Naive thymus-derived CD8-positive, alpha-beta T cell (primary cell): ENCODE measurements at places on chromosomes 7 and 10.

- DNase-seq: no peak
Observed at GRCh38 chr7:157751951-157752673, 415.3 kb downstream of the DNAJB6 start.

GRCh38 chr10:16944402-16944801 lies 127.2 kb upstream of the RSU1 start:
- DNase-seq: no peak

- DNase-seq: no peak
Observed at GRCh38 chr7:32058002-32058401, 12.2 kb downstream of the PDE1C start.

DNA sequence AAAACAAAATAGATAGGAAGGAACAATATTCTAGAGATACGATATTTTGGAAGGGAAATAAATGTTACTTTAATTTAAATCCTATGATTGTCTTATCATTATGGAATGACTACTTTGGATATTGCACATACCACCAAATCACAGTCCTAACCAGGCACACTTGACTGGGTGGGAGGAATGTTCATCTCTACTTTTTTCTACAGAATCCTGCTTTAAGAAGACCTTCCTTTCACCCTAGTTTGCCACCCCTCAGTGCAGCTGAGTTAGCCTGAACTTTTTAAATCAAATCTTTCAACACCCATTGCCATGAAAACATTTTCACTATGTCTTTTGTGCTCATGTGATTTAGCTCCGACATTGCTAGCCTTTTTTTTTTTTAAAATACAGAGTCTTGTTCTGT lies 38.1 kb downstream of the RELN start:
- no peak for DNase-seq

- DNase-seq: no peak
Observed at GRCh38 chr10:89684604-89685003, 16.8 kb upstream of the KIF20B start.

DNA sequence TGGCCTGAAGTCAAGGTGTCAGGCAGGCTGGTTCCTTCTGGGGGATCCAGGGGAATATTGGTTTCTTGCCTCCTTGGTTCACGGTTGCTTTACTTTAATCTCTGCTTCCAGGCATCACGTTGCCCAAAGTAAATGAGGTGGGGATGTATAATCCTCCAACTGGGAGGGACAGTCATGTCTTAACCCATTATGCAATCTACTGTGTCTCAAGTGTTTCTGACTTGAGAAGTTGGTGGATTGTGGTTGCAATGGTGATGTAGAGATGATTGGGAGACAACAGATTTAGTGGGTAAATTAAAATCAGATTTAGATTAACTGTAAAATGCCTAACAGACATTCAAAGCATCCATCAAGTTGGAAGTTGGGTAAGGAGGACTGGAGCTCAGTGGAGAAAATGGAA lies 32.7 kb downstream of the TBXAS1 start:
- no peak for DNase-seq

- no peak for DNase-seq
Observed at GRCh38 chr10:21464134-21464533, 61.3 kb downstream of the SKIDA1 start.

GRCh38 chr10:59833810-59834209 lies 72.5 kb downstream of the CCDC6 start:
- no peak for DNase-seq

DNA sequence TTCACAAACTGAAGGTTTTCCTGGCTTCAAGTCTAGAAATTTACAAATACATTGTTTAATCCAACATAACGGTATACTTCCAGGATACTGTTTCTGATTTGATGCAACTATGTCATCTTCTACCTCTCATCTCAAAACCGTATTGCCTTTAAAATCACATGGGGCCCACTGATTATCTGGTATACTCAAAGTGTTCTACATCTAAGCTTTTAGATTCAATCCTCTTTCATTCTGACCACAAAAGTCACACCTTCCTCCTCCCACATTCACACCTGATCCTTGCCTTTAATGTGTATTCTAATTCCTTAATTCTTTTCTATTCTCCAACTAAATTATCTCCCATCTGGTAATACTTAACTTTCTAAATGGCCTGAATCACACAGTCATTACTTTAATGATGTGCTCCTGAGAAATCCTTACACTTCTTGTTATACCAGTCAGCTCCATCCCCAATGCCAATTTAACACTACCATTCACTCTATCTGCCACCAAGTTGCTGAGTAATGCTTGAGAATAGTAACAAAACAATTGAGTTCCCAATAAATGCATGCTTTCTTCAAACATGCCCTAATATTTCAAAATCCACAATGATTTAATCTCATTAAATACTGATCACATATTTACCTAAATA lies 13.0 kb downstream of the ATAD1 start:
- no peak for DNase-seq

DNA sequence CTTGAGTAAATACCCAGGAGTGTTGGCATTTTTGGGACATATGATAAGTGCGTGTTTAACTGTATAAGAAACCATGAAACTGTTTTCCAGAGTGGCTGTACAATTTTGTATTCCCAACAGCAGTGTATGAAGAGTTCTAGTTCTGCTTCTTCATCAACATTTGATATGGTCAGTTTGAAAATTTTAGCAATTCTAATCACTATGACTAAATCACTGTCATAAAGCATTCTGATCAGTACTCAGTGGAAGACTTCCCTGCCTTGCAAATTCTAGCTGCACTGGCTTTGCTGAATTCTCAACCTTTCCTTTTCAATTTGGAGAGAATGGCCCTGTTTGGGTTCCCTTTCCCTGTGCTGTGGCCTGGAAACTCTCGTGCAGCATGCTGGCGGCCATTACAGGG lies 18.6 kb upstream of the FAM221A start:
- no peak for DNase-seq

DNA sequence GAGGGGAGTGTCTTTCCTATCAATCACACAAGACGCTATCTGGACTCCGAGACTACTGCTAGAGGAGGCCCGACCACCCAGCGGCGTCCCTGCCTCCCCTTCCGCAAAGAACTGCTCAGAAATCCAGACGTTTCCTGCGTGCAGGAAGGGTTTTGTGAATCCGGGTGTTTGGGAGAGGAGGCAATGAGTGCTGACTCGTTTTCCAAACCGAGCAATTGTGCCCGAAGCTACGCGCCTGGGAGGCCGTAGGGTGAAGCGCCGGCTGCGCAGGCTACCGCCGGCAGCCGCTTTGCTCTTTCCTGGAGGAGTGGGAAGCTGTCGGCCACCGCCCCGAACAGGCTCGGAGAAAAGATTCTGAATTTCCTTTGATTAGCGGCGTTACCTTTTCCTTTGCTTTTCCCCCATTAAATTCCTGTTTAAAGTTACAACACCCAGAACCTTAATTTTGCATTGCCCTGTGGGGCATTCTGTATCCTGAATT lies 5.3 kb downstream of the VAX1 start:
- no peak for DNase-seq

DNA sequence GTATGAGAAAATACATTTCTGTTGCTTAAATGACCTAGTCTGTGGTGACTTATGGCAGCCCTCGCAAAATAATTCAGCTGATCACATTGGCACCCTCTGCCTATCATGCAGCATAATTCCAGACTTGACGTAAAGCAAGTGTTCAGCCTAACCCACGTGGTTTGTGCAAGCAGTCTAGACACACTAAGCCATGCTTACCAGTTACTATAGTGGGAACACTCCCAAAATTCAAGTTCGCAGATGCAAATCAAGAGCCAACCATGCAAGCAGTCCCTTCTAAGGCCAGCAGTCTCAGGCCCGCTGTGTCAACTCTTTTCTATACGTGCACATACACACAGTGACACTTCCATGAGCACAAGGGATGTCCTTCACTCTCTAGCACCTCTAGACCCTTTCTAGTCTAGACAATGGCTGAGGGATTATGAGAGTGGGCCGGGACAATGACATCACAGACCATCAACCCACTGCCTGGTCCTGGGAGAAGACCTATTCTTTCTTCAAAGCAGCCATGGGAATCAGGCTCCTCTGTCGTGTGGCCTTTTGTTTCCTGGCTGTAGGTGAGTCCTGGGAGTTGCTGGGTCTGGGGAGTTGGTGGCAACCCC lies 29.0 kb upstream of the PRSS1 start:
- no peak for DNase-seq

GRCh38 chr10:118304521-118304920 lies 37.6 kb downstream of the FAM204A start:
- no peak for DNase-seq

DNA sequence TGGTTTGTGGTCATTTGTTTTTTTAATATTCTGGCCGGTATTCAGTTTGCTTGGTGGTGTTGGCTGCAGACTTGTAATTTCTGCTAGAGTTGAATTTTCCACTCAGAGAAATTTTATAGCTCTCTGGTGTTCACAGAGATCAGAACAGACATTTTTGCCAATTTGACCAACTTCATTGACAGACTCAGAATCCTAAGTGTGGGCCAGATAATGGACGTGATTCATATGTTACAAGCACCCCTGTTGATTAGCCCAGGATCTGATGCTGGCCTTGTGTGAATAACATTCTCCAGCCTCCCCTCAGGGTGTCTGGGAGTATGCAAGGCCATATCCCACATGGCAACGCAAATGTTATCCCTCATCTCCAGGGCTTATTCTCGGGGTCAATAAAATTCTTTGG lies 283.8 kb downstream of the C7orf25 start:
- no peak for DNase-seq

GRCh38 chr7:14233868-14234369 lies 244.5 kb upstream of the ETV1 start:
- no peak for DNase-seq

DNA sequence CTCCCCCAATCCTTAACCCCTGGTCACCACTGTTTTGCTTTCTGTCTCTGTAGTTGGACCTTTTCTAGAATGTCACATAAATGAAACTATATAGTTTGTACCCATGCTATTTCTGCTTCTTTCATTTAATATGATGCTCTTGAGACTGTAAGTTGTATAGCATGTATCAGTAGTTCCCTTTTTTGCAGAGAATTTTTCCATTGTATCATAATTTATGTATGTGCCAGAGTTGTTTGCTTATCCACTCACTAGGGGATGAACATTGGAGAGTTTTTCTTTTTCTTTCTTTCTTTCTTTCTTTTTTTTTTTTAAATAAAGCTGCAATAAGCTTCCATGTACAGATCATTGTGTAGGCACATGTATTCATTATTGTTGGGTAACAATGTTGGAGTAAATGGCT lies 544.8 kb downstream of the CNTNAP2 start:
- no peak for DNase-seq

GRCh38 chr7:5431560-5432015 lies 8.0 kb upstream of the TNRC18 start:
- no peak for DNase-seq

- no peak for DNase-seq
Observed at GRCh38 chr7:1755783-1756625, 85.9 kb downstream of the ELFN1 start.

DNA sequence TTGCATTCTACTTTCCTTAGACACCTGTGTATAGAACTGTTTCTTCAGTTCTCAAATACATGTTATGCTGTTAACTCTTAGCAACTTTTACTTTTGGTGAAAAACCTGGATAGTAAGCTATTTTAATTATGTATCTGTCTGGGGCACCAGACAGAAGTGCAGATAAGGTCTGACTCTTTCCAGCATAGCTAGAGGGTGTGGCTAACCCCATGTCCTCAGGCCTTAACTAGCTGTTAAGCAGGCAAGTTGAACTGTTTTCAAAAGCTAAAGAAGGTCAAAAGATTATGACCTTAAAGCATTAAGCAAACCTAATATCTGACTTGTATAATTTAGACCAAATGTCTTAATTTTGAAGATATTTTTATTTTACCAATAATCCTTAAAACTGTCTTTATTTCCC lies 45.1 kb upstream of the INHBA start:
- DNase-seq: no peak

- DNase-seq: no peak
Observed at GRCh38 chr10:127410030-127410429, 139.1 kb upstream of the NPS start.

DNA sequence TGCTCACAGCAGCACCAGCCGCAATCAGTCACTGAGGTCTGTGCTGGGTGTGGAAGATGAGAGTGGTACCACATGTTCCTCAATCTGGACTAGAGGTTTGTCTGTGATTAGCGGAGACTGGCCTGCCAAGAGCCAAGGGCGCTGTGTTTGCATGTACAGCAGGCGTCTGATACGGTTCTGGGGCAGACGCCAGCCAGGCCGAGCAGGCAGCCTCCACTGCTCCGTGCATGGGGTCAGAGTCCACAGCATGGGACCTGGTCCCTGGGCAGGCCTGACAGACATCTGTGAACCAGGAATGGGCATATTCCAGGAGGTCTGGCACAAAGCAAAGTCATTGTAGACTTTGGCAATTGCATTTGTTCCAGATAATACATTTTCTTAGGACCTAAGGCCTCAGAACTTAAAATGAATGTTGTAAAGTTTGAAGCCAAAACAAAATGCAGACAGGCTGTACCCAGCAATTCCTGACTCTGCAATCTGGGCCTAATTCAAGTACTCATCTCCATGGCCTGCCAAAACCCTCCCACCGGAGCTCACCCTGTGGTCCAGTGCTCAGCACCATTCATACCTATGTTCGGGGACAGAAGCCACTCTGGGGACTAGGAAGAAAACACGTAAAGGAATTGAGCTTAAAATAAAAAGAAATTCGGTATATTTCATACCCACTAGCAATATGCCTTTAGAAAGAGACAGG lies 50.0 kb upstream of the FAM20C start:
- DNase-seq: no peak

DNA sequence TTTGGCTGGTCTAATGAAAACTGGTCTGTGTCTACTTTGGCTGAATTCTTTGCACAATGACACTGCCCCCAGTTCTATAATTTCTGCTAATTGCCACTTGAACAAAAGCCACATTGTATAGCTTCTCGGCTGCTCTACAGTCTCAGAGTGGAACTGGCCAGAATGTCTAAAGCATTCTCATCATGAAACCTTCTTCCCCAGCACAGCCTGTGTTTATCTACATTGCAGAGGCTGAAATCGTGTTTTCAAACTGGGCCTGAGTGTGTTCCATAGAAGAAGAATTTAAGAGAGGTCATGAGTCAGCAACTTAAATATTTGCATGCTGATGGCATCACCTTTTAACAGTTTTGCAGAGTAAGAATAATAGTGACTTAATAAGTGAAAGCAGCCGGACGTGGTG lies 177.2 kb downstream of the BUB3 start:
- no peak for DNase-seq

DNA sequence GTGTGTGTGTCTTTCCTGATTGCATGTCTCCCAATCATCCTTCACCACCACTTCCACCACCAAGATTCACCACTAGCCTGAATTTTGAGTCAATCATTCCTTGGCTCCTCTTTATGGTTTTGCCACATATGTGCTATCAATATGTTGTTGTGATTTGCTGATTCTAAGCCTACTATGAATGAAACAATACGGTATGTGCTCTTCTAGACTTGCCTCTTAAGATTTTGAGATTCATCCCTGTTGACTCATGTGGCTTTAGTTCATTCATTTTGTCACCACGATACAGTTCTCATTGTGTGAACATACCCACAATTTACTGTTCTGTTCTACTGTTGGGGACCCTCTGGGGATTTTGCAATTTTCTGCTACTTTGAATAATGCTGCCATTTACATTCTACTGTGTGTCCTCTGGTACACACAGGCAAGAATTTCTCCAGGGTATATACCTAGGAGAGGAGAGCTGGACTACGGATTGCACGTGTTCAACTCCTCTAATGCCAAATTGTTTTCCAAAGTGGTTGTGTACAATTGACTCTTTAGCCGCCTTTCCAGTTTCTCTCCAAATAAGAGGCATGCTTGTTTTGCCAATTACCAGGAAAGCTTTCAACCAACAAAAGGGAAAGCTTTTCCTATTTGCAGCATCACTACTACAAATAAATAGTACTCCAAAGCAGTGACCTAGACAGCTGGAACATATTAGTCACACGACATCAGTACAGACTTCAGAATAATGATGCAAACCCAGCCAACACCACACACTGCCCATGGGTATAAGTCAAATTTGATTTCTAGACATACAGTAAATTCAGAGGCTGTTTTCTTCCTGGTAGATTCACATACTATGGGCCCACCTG lies 30.0 kb downstream of the SGMS1 start:
- DNase-seq: no peak
